Ammon's horn (tissue), 1 donor: ENCODE measurements at places on chromosomes 6 and 20.

DNA sequence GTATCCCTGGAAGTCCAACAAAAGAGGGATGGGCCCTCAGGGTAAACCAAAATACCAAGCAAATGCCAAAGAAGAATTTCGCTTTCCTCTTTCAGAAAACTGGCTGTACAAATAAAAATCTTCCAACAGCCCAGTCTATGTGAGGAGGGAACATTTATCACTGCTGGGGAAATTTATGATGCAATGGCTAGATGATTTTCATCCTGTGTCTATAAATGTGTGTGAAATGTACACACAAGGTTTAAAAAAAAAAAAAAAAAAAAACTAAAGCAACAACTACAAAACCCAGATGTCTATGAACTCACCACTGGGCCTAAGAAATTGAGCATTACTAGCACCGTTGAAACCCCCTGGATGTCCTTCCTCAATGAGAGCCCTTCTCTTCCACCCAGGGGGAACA is 68.7 kb upstream of the SLC4A11 start:
- no peak for DNase-seq

GRCh38 chr6:149840345-149841075 is 23.6 kb downstream of the LRP11 start:
- DNase-seq = peak; percentile 61

DNA sequence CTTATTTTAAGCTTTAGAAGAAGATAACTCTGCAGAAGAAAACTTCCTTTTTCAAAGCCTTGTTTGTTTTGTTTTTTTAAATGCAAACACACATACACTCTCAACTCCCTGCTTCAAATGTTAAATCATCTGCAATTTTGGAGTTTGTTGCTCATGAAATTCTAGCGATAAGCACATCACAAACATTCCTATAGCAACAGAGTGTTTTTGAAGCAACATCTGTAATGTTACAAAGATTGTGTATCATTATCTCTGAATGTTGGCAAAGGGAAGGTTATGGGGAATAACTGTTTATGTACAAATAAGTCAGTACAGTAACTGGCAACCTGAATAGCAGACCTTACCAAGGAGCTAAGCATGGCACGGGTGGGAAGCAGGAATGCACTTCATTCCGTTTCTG is 84.8 kb upstream of the MRPS10 start:
- no peak for DNase-seq

DNA sequence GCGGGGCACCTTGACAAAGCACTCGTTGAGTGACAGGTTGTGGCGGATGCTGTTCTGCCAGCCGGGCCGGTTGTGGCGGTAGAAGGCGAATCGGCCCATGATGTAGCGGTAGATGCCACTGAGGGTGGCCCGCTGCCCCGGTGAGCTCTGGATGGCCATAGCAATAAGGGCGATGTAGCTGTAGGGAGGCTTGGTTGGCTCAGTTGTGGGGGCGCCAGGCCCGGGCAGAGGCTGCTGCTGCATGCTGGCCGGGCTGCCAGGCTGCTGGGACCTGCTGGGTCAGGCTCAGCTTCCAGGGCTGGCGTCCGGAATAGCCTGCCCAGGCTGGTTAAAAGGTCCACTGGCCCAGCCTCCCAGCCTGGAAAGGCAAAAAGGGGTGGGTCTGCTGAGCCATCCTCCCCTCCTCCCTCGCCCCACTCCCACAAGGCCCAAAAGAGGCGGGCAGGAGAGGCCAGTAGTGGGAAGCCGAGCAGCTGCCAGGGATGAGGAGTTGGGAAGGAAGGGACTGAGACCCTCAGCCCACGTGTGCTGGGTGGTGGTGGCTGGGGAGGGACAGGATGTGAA is at the start of gene FOXS1:
Gene FOXS1 (minus strand): TSS at position 305 of the 564 bp plus-strand sequence. CDS start 62 bp downstream, at position 243.
- peak; percentile 34 for DNase-seq

DNA sequence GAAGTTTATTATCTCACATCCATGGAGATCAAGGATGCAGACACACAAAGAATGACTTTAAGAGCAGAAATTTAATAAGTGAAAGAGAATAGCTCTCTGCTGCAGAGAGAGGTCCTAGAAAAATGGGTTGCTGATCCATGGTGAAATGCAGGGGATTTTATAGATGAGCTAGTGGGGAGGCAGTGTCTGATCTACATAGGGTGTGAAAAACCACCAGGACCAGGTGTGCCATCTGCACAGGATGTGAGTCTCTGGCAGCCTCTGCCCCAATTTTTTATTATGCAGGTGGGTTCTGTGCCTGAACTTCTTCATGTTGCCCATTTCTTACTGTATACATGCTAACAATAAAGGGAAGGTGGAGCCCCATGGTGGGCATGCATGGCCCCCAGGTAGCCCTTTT is 19.9 kb upstream of the NANP start:
- no peak for DNase-seq

DNA sequence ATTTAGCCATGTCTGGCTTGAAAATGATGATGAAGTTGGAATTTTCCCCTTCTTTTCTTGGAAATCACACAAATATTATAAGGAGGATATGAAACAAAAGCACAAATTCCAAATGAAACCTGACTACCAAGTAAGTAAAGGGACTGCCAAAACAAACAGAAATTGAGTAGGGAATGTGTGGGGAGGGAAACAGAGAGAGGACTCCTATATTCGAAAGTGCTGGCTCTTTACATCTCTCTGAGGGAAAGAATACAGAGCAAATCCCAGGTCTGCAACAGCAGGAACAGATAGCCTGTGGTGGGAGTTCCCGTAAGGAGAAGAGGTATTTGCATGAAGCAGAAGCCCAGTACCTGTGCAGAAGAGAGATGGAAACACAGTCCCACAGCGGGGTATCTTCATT is 583.7 kb downstream of the EPM2A start:
- DNase-seq = no peak

- DNase-seq = no peak
These were observed 285.3 kb downstream of the CDC5L start for GRCh38 chr6:44672841-44673240.

GRCh38 chr6:73258721-73259120 is 4.3 kb downstream of the KHDC1 start:
- DNase-seq = no peak

GRCh38 chr6:36570264-36570663 is 23.0 kb upstream of the STK38 start:
- peak; percentile 9 for DNase-seq

- DNase-seq = peak; percentile 49
These were observed 156.6 kb downstream of the NFATC2 start for GRCh38 chr20:51385646-51386530.

- no peak for DNase-seq
These were observed 55.7 kb downstream of the SESN1 start for GRCh38 chr6:109038837-109039398.

DNA sequence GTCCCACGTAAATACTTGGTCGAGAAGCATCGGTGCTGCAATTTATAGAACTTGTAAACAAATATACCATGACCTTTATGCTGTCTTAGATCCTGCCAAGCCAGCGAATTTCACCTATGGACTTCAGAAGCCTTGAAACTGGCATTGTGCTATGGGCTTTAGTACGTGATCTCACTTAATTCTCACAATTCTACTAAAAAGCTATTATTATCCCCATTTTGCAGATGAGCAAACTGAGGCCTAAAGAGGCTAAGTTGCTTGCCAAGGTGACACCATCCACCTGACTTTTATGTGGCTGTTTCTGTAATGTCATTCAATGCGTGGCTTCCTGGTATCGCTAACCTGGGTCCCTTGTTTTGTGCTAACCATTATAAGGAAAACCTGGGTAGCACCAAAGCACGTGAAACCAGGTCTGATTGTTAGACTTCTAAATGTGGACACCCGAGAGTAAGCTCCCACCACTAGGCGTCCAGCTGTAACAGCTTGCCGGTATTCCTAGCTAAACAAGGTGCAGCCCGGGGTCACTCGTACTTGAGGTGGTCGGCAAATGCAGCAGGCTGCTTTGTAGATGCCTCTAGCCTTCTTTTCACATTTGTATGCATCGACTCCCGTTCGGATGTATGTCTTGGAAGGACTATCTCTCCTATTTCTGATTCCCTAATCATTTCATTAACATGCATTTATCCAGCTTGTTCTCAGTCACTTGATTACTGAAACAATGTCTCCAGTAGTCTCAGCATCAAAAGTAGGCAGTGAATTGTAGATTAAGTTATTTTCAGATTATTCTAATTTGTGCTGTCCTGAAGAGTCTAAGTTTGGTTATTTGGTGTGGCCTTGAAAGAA is 1.1 kb downstream of the SYNJ2 start:
- DNase-seq = no peak

DNA sequence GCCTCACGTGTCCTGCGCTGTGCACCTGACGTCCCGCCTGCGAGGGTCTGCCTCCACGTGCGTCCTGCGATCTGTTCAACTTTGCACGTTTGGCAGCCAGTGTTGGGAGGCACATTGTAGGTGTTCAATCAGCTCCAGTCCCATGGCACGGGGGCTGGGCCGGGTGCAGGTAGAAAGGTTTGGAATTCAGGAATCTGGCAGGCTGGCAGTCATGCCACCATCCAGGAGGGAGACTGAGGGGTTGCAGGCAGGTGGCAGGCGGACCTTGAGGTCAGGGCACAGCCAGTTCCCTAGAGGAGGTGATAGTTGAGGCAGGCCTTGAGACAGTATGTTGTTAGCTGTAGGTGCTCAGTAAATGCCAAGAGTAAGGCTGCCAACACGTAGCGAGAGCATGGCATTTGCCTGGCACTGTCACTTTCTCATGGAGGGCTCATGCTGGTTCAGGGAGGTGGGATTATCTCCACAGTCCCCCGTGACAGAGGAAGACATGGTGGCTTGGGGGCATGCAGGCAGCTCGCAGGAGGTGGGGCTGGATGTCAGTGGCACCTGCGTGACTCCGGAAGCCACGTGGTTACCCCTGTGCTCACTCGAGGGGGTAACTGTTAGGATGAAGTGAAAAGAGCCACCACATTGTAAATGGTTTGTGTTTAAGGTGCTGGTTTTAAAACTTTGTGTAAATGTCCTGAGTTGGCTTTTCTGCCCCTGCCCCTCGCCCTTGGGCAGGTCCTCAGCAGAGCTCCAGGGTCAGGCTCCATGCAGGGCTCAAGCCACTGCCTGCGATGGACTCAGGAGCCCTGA is 111.8 kb upstream of the FRMD1 start:
- DNase-seq = no peak

DNA sequence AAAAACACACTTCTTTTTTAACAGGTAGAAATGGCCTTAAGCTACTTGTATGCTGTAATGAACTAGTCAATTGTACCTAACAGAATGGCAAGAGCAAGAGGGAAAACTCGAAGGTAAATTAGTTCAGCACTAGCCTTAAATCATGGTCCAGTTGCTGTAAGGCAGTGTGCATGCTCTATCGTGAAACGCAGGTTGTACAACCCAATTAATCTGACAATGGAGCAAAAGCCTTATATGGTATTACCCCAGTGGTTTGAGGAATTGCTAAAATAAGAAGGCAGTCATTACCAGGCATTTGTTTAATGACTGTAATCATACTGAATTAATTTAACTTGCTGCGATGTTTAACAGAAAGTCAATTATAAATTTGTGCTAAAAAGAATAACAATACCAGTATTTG is 69.3 kb upstream of the SOX4 start:
- DNase-seq = no peak

DNA sequence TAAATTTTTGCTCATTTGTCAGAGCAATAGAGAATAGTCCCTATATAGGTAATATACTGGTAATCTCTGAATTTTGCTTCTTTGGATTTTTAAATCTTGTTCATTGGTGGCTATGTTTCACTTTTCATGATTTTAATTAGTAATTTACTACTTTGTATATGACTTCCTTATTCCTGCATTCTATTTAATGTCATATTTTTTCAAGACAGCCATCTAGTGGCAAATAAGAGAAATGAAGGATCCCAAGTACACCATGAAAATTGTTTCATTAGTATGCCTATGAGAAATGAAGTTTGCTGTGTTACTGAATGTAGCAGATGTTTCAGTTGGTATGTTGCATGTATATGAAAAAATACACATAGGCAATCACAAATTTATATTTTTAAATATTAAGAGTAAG is 82.4 kb downstream of the ZNF292 start:
- DNase-seq = no peak

GRCh38 chr20:63639093-63639975 is 12.4 kb upstream of the GMEB2 start:
- DNase-seq = no peak

DNA sequence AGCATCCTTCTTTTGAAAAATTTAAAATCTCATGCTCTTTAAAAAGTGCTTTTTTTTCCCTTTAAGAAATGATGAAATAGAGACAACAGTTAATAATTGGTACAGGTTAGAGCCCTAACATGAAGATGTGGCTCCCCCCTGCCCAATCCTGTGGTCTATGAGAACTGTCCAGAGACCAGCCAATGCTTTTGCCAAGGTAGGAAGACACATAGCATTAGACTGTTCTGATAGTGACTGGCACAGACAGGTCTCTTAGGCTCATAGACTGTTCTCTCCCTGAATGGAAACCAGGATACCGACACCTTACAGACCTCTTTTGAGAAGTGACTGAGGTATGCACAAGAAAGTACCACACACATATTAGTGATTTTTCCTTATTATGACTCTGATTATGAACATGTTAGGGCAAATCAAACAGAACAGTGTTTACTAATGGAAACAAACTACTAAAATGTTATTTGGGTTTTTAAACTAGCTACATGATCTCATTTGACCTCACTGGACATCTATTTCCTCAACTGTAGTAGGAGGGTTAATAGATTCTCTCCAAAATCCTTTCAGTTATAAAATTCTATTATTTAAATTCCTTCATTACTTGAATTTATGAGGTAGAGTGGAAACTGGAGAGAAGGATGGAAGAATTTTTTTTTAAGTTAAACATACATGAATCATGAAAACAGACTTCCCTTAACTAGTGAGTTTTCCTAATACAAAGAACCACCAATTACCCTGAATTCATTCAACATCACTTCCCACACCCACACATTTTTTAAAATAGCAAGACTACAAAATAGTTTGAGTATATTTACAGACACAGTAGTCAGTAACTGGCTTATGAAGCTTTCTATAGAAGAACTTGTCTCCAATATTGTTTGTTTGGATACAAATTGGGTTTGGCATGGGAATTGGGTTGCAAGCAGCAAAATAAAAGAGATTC is 120.4 kb downstream of the OGFRL1 start:
- no peak for DNase-seq

GRCh38 chr20:10992731-10993130 is 318.9 kb upstream of the JAG1 start:
- no peak for DNase-seq

- DNase-seq = no peak
These were observed 7.6 kb upstream of the CCN2 start for GRCh38 chr6:131958542-131959470.

DNA sequence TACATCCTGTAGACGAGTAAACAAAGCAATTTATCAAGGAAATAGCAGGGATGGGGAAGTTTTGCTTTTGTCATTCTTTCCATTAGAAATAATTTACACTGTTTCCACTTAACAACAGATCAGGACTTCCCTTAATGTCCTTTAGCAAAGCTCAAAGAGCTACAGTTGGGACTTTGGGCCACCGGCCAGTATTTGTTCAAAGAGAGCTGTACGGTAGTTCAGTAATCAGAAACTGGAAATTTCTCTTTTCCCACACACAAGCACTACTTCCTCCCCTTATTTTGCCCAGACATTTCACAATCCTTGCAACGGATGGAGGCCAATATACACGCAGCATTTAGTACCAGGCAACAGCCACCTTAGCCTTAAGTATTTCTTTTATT is 12.1 kb upstream of the HINT3 start:
- DNase-seq = peak; percentile 76

- DNase-seq = no peak
These were observed 28.0 kb upstream of the CEP85L start for GRCh38 chr6:118679327-118679901.

GRCh38 chr6:146135167-146135566 is 106.3 kb downstream of the GRM1 start:
- DNase-seq = no peak
